ENCODE measurements at places on chromosomes 2 and 18. TPM values are rescaled to one million over a fixed set of nuclear protein-coding genes. Genes with fewer than 3 reads are reported as not detected.

GRCh38 chr2:42040643-42041278, 7.1 kb upstream of the PKDCC start:
- no peak for DNase-seq

DNA sequence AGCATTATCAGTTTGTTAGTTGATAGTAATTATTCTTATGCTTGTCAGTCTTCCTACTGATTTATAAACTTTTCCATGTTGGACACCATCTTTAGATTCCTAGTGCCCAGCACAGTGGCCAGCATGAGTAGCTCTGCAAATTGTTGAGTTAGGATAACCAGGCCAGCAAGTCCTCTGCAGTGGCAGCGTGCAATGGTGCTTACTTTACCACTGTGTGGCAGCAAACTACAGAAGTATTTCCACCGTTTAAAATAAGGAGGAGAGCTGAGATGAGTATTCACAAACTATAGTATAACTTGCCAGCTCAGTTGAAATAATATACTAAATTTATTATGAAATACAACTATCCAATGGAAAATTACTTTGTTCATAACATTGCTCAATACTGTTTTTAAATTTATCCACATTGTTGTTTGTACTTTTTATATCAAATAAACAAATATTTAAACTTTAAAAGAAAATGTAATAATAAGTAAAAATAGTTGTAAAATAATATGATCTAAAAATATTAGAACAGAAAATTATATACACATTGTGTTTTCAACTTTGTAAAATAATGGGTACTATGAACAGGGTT, 9.3 kb upstream of the THADA start:
- peak; percentile 36 for DNase-seq

- no peak for DNase-seq
These were observed 14.2 kb upstream of the LIPG start for GRCh38 chr18:49547701-49548100.

- DNase-seq: peak; percentile 17
These were observed 265.9 kb downstream of the TFCP2L1 start for GRCh38 chr2:121019071-121019470.

- no peak for DNase-seq
These were observed 43.6 kb upstream of the VPS54 start for GRCh38 chr2:64062840-64063239.

GRCh38 chr2:166592750-166593149, 98.7 kb upstream of the SCN7A start:
- no peak for DNase-seq

Gene UPP2
- 9.7 TPM for polyA plus RNA-seq

Gene ANKRD44
- polyA plus RNA-seq: 12.6 TPM

Gene CYP27C1
- polyA plus RNA-seq: 9.5 TPM

Data from renal pelvis (tissue), 12 donors.